ENCODE measurements at places on chromosomes 11 and 22.

DNA sequence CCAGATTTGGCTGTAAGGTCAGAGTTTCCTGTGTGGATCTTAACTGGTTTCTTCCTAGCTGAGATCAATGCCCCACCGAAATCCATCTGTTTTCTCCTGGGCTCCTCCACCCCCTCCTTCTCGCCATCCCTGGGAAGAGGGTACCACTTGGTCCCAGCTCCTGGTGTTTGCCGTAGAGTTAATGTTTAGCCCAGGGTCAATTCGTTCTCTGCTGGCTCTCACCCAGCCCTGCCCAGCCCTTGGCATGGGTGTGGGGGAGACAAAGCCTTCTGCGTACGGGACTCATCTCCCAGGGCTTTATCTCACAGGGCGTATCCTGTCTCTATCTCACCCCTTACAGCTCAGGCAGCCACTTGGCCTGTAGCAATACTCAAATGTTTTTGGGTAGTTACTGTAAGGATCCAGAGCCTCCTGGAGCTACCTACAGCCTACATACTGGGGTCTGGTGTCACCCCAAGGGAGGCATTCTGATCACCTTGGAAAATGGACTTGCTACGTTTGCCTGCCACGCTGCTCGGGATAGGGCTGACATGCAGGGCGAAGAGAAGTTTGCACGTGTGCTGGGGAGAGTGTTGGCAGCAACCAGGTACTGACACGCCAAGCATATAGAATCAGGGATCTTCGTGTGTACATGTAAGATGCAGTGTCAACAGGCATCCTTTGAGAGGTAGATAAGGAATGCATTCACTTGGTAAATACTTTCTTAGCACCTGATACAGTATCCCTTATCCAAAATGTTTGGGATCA lies 66.1 kb downstream of the SCN3B start:
- DNase-seq, result no peak

DNA sequence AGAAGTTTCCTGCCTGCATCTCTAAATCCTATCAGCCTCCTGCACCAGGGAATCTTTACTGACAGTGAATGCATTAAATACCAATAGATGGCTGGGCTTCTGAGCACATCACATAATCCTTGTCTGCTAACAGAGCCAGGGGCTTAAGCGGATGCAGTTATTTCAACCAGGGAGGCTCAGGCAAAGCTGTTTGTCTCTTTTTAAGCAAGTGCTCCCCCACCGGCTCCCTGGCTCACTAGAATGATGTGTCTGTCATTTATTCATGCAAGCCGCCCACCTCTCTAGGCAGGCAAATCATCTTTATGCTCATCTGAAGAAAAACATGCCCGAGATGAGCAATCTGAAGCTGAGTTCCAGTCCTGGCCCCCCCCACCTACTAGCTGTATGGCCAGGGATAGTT lies 182.3 kb downstream of the TENM4 start:
- DNase-seq, result no peak

DNA sequence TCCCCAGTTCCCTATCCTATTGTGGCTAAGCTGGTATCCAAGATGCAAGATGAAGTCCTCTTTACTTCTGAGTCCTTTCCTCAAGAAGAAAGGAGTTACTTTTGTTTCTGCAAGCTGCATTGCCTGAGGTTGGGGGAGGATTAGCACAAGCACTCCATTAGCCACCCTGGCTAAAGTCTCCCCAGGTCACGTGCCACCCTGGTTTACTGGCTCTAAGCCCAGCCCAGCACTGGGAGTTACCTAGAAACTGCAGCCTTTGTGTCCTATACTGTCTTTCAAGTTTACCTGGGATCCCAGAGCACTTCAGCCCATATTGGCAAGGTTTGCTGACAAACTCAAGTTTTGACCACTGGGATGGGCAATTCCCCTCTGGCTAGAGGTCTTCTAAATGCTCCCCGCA lies 78.4 kb upstream of the DBX1 start:
- DNase-seq, result no peak

DNA sequence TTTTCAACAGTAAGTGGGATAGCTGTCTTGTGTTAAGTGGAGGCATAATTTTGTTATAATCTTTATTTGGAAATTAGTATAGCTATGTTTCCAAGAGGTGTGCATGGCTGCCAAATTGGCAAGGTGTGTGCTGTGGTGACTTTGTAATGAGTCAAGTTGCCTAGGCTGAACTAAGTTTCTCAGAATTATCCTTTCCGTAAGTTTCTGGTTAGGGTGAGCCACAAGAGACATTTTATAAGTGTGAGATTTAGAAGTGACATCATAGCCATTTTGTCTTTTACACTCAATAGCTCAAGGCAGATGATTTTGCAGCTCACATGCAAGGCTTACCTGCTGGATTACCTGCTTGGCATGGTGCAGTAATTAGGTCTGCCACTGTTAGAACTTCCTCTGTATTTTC lies 90.3 kb downstream of the C11orf87 start:
- no peak for DNase-seq

DNA sequence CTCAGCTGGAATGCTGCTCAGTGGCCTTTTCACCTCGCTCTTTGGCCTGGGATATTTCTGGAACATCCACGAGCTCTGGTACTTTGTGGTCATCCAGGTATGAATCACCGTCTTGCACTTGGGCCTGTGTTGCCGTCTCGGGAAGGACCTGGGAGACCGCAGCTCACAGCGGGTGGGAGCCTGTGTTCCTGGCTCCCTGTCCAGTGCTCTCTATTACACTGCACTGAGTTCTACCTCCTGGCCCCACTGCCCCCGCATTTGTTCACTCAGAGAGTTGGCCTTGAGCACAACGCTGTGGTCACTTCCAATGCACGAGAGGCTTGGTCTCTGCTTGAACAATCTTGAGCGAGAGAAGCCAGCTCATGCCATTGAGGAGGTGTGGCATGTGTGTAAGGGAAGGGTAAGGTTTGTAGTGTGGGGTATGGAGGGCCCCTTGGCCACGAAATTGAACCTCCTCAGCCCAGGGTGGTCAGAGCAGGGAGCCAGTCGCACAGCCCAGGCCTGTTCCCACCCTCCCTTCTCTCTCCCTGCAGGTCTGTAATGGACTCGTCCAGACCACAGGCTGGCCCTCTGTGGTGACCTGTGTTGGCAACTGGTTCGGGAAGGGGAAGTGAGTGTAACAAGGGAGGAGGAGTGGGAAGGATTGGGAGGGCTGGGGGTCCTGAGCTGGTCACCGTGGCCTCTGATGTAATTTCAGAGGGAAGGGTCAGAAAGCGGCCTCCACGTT lies 16.2 kb downstream of the SLC37A2 start:
- no peak for DNase-seq

DNA sequence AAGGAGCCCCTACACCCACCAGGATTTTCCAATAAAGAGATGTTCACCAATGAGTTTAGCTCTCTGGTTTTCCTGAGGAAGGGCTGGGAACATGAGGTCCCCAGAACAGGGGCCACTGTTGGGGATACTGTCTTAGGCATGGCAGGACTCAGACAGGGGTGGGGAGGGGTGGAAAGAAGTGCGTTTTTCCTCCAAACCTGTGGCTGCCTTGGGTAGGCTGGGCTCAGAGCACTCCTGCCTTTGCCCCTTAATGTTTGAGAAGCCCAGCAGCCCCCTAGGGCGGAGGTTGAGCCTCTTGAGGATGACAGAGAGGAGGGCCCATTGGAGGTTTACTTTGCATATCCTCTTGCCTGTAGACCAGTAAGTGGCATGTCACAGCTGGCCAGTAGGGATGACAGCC lies 10.6 kb downstream of the MTFP1 start:
- no peak for DNase-seq

- DNase-seq, result no peak
These were observed 266.0 kb upstream of the ANO3 start for GRCh38 chr11:26065944-26066343.

- no peak for DNase-seq
These were observed 63.7 kb downstream of the MICAL2 start for GRCh38 chr11:12174128-12174476.

DNA sequence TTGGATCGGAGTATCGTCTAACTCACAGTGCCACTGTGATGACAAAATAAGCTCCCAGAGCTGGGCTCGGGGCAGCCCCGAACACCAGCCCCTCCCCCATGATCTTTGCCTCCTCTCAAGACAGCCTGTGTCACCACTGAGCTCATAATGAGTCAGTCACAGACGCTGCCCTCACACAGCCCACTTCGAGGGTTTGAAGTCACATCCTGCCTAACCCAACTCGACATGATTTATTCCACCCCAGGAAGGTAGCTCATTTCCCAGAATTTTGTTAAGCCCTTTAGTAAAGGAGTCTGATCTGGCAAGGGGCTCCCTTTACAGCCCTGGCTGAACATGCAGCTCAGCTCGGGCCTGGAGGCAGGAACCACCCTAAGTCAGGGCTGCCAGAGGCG lies 22.8 kb downstream of the MYH9 start:
- DNase-seq, result no peak

DNA sequence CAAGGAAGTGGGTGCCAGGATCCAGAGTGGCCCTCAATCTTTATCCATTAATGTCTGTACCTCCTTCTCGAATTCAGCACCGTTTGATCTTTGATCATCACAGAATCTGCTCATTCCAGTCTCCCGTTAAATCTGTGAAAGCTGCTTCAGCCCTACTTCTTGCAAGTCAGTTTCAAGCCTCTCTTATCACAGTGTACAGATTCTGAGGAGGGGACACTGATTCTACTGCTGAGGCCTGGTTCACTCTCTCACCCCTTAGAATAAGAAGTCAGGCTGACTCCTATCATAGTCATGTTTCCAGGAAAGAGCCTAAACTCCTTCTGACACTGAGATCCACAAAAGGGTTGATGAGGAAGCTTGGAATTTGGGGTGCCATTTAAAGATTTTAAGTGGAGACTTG lies 39.0 kb downstream of the MAML2 start:
- no peak for DNase-seq

DNA sequence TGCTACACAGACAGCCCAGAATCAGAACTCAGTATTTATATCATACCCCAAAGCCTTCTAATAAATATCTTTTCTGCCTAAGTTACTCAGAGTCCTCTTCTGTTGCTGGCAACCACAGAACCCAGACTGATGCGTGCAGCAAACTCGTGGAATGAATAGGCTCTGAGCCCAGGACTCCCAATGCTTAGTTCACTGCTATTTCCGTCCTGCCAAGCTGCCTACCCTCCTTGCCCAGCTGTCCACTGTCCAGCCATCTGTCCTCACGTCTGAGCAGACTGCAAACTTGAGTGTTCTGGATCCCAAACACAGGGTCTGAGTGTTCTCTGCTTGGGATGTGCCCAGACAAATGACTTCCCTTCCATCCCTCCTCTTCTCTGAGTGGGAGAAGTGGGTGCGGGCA lies 19.4 kb downstream of the PTPN5 start:
- no peak for DNase-seq

DNA sequence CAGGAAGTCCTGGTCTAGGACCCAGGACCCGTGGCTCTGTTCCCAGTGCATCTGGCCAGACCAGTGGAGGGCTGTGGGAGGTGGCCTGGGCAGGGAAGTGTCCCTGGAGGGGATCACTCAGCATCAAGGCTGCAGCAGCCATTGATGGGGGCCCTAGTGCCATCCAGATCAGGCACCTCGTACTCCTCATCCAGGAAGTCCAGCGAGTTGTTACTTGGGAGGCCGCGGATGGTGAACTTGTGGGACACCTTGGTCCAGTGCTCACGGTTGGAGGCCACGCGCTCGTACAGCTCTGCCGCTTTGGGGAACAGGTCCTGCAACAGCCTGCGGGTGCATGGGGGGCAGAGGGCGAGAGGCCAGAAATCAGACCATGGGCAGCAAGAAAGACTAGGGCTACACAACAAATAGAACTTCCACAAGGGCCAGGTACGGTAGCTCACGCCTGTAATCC lies 96.9 kb downstream of the PDE2A start:
- no peak for DNase-seq

DNA sequence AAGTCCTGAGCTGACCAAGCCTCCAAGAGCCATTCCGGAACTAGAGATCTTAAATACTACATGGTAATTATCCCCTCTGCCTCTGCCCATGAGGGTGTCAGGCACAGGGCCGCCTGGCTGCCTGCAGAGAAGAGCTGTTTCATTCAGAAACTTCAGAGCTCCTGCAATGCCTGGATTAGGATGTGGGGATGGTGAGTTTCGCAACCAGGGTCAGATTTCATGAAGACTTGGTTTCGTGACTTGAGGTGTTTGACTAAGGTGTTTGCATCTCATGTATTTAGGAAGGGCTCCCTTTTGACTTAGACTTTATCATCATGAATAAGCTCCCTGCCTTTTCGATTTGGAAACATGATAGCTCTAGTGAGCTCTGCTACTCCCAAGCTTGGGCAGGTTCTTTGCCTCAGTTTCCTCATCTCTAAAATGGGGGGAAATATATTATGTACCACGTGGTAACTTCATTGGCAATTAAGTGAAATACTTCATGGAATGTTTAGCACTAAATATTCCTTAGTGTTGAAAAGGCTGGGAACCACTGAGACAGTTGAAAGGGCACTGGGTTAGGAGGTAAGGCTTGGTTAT lies 9.1 kb downstream of the TIMP3 start:
- no peak for DNase-seq

DNA sequence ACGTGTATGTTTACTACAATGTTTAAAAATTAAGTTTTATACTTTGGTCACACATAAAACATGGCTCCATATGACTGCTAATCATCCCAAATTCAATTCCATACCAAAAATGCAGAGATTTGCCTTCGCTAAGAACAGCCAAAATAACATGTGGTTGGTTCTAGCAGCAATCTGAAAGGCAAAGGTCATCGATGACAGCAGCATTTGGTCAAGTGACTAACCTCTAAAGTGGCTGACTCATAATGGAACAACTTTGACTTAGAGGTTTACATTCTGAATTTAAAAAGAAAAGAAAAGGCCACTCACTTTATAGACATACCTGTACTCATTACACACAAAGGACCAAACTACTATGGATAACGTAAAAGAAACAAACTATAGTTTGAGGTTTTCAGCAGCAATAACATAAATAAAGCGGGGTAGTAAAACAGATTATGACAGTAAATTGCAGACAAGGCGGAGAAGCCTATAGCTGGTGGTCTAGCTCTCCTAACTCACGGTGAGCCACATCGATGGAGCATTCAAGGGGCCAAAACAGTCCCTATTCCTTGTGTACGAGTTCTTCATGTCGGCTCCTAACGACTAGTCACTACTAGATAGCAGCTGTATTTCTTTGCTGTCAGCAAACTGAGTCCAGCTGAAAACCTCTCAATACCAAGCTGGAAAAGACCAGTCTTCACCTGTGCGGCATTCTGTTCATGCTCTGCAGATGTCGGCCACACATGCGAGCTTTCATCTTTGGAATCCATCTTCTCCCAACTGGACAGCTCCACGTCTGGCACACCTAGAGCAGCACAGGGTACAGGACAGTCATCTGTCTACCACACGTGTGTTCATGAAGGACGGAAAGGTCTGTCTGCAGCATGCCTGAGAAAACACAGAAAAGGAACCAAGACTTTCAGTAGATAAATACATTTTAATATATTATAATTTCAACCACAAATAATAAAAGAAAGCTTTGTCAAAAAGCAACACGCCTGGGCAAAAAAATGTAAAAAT lies 42.1 kb downstream of the PRDM10 start:
- DNase-seq, result no peak

DNA sequence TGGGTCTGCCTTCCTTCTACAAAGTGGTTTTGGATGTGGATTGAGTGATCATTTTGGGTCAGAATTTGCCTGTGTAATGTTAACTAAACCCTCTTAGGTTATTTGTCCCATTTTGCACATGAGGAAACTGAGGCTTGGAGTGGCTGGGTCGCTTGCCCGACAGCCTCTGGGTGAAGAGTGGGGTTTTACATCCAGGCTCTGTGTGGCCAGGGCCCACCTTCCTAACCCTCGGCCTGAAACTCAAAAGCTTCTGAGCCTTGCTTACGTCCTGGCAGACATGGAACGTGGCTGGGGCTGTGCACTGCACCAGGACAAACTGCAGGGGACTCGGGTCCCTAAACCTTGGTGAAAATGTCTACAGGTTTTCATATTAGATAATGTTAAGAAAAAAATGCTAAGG lies 542.4 kb downstream of the TBC1D22A start:
- no peak for DNase-seq

All from NCI-H2227 treated with DMSO at 0.1 percent for 48 hours (cell line).